Hair follicular keratinocyte (primary cell): ENCODE measurements at places on chromosomes 11 and 22. TPM values are rescaled to one million over a fixed set of nuclear protein-coding genes. Genes with fewer than 3 reads are reported as not detected.

MS4A6A gene
- total RNA-seq: not detected in 2 replicates

OR51B4 gene
- total RNA-seq: not detected in 2 replicates

DERL3 gene
- total RNA-seq: 1.4 and 5.6 TPM in 2 replicates

FZD4 gene
- total RNA-seq: 0.76 and 0.78 TPM in 2 replicates

CAPN1 gene
- 363 and 398 TPM in 2 replicates for total RNA-seq

SULT4A1 gene
- total RNA-seq: 0.08 TPM in 1 of 2 replicates, not detected in the other

ATP6V1E1 gene
- total RNA-seq: 82.4 and 87.2 TPM in 2 replicates

ATXN10 gene
- total RNA-seq: 69.0 and 77.1 TPM in 2 replicates

SLC22A8 gene
- total RNA-seq: not detected in 2 replicates

TRIM6 gene
- 2.7 and 2.8 TPM in 2 replicates for total RNA-seq

RIC3 gene
- total RNA-seq: 0.16 TPM in 1 of 2 replicates, not detected in the other

MIOX gene
- not detected in 2 replicates for total RNA-seq

MS4A1 gene
- total RNA-seq: not detected in 2 replicates

NEFH gene
- total RNA-seq: 0.31 and 0.80 TPM in 2 replicates

MUC5AC gene
- total RNA-seq: not detected in 2 replicates
